GM23248 (cell line): ENCODE measurements at places on chromosomes 7 and 10. TPM values are rescaled to one million over a fixed set of nuclear protein-coding genes. Genes with fewer than 3 reads are reported as not detected.

CRPPA gene
- 1.8 and 3.8 TPM in 2 replicates for total RNA-seq

ASZ1 gene
- total RNA-seq: not detected in 2 replicates

- DNase-seq: no peak
These were observed 561.7 kb downstream of the SDK1 start for GRCh38 chr7:3862774-3863173.

DNA sequence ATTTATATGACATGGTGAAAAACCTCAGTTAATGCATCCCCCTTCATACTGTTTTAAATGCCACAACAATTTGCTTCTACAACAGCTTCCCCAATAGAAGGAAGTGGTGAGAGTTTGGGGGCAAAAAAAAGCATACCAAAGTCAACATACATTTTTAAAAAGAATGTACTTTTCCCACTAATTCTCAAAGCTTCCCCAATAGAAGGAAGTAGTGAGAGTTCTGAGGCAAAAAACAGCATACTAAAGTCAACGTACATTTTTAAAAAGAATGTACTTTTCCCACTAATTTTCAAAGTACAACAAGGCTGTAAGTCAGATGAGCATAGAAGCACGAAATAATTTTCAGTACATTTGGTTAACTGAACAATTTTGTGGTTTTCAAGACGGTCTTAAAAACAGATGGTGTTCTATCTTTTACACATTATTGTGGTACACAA is 24.0 kb downstream of the WASL start:
- no peak for DNase-seq

DNA sequence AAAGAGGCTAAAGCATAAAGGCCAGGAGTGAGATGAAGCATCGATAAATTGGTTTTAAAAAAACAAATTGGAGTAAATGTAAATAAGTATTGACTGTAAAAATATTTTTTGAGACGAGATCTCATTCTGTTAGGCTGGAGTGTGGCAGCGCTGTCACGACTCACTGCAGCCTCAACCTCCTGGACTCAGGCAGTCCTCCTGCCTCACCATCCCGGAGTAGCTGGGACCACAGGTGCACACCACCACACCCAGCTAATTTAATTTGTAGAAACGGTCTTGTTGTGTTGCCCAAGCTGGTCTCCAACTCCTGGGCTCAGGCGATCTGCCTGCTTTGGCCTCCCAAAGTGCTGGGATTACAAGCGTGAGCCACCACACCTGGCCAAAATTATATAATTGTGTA is 17.8 kb downstream of the HNRNPA2B1 start:
- no peak for DNase-seq
